ENCODE measurements at places on chromosomes 2 and 18. TPM values are rescaled to one million over a fixed set of nuclear protein-coding genes. Genes with fewer than 3 reads are reported as not detected.

- no peak for DNase-seq
Measured at GRCh38 chr18:25097569-25098056, 254.4 kb downstream of the ZNF521 start.

- DNase-seq: peak; percentile 68
Measured at GRCh38 chr2:170530284-170530745, 184.8 kb upstream of the SP5 start.

GRCh38 chr2:19700861-19701585 is 200.8 kb downstream of the TTC32 start:
- no peak for DNase-seq

- DNase-seq: peak; percentile 82
Measured at GRCh38 chr18:11994336-11994702, 13.0 kb downstream of the IMPA2 start.

GRCh38 chr2:24774373-24774772 is 18.8 kb downstream of the PTRHD1 start:
- no peak for DNase-seq

DNA sequence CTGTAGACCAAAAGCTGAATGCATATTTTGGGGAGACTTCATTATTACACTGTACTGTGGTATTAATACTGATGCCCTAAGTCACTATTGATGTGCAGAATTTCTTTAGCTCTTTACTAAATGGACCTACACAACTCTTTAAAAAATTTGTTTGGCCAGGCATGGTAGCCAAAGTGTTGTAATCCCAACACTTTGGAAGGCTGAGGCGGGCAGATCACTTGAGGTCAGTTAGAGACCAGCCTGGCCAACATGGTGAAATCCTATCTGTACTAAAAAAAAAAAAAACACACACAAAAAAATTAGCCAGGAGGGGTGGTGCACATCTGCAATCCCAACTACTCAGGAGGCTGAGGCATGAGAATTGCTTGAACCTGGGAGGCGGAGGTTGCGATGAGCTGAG is 6.4 kb downstream of the TMEM182 start:
- no peak for DNase-seq

- no peak for DNase-seq
Measured at GRCh38 chr2:3356799-3357198, 20.8 kb downstream of the EIPR1 start.

- no peak for DNase-seq
Measured at GRCh38 chr18:32303400-32303799, 113.6 kb downstream of the MEP1B start.

DNA sequence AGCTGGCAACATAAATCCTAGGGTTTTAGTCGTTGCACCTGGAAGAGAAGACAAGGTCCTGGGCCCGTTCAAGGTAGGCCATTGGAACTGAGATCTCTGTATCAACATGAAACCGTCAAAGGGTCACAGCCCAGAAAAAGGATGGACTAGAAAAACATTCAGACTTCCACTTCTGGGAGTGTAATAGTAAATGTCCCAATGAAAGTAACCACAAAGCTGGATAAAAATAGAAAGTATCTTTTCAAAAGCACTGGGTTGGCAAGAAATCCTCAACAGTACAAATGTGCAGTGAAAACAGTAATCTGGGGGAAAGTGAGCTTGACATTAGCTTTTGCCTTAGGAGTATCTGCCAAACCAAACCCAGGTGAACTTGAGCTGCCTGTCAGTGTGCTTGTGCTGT is 12.9 kb downstream of the CGREF1 start:
- no peak for DNase-seq

DNA sequence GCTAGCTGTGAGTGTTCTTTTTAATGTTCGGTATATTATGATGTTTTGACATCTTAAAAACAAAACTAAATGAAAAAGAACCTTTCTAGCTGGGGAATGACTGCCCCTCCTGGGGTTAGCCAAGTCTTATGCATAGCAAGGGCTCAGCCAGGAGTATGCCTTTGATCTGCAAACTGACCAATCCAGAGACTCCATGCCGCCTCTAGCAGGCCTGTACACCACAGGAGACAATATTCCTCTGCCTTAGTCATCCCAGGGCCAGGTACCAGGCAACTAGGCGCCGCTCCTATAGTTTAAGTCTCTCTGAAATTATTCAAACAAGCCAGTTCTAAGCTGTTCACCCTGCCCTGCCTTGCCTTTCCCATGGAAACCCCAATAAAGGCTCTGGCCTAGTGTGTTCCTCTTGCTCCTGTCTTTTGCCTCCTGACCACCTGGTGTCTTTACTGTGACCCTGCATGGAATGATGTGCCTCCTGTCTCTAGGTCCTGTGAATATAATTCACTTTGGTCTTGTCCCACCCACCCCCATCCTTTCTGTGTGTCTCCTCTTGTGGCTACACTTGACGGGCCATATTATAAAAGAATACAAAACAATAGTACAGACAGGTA is 52.0 kb upstream of the CHN1 start:
- DNase-seq: no peak

DNA sequence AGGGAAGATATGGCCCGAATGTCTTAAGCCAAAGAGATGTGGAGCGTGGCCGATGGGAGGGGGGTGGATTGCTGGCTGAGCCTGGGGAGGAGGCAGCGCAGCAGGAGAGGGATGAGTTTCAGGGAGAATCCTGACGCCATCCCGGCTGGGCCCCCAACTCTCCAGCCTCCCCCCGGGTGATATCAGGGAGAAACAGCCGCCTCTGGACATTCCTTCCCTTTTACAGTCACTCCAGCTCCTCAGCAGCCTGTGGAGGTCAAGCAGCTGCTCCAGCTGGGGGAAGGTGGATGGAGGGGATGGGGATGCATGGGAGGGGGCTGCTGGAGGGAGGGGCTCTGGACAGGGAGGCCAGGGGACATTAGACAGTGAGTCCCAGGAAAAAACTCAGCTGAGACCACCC is 9.5 kb upstream of the DES start:
- DNase-seq: peak; percentile 63

- DNase-seq: no peak
Measured at GRCh38 chr18:12336171-12336613, 28.2 kb downstream of the TUBB6 start.

DNA sequence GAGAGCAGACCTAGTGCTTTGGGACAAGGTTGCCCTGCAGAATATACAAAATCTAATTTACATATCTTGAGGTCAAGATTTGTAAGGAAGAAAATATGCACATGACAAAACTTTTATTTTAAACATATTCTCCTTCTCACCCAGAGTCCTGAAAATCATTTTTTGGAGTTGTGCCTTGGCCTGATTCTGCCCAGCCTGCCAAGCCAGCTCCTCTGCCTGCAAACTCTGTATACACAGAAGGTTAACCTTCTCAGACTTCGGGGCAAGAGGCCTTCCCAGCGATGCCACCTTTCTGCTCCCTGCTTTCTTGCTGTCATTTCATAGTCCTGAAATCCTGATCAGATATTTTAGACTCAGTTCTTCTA is 95.8 kb upstream of the CAVIN2 start:
- no peak for DNase-seq

MOGAT1 gene
- total RNA-seq: not detected

FAM161A gene
- total RNA-seq: 6.5 TPM

EMILIN2 gene
- 10.6 TPM for total RNA-seq

BARD1 gene
- total RNA-seq: 14.5 TPM

PSMA8 gene
- not detected for total RNA-seq

CDCA7 gene
- total RNA-seq: 8.7 TPM

LYPD6B gene
- total RNA-seq: 13.3 TPM

RMND5A gene
- total RNA-seq: 72.3 TPM

Data from hepatocyte (in vitro differentiated cells).